M059J (cell line): ENCODE measurements at places on chromosomes 3 and 15. TPM values are rescaled to one million over a fixed set of nuclear protein-coding genes. Genes with fewer than 3 reads are reported as not detected.

GRCh38 chr3:134985864-134986715, 191.0 kb downstream of the EPHB1 start:
- DNase-seq: no peak

- peak; percentile 67 for DNase-seq
These were observed 30.1 kb upstream of the ADAMTS7 start for GRCh38 chr15:78841376-78841706.

- DNase-seq: no peak
These were observed 2.3 kb upstream of the CYP11A1 start for GRCh38 chr15:74369756-74370155.

GRCh38 chr3:36297195-36297594, 83.1 kb upstream of the STAC start:
- DNase-seq: peak; percentile 9

- no peak for DNase-seq
These were observed 3.7 kb downstream of the HRG start for GRCh38 chr3:186669378-186670084.

DNA sequence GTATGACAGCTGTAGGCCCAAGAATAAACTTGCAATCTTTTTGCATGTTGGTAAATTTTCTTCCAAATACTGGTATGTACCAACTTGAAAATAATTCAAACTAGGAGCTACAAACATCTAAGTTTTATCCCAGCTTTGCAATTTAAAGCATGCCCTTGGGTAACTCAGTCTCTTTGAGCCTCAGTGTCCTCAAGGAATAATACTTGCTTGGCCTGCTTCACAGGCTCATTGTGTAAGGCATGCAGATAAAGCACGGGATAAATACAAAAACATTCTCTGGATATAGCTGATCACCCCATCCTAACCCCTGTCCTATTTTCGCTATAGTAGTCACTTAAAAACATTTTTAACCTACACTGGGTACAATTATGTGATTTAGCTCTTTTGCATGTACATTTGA, 9.6 kb upstream of the TMEM44 start:
- no peak for DNase-seq

- peak; percentile 96 for DNase-seq
These were observed 224.8 kb upstream of the IL12A start for GRCh38 chr3:159763602-159764489.

DNA sequence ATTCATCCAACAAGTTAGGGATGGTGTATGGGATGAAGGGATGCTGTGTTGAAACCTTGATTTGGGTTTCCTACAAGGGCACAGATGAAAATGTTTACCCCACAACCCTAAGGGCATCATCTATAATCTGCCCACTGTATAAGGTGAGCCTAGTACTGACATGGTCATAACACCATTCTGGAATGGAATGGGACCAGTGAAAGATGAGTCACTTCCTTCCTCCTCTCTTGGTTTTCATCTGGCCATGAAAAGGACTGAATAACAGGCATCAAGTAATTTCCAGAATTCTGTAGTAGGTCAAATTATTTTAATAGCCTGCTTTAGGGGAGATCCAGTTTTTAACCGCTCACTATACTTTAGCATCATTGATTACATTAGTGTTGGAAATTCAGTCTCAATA, 538.6 kb downstream of the NR2F2 start:
- DNase-seq: peak; percentile 41

- DNase-seq: no peak
These were observed 106.7 kb downstream of the ADAMTS17 start for GRCh38 chr15:100235030-100235617.

DNA sequence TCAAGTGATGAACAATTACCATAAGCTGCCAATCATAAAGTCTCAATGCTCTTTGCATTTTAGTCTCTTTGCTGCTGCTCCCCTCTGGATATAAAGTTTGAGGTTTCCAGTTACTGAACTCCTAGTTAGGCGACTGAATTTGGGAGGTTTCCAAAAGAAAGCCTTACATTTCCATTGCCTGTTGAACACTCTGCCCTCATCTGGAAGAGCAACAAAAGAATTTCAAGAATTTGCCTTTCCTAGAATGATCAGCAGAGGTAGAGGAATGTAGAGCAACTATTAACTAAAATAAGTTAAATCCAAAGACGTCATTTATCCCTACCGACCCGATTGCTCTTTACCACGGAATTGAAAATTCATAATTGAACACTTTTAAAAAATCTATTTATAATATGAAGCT, 53.4 kb upstream of the PRICKLE2 start:
- DNase-seq: peak; percentile 22

DNA sequence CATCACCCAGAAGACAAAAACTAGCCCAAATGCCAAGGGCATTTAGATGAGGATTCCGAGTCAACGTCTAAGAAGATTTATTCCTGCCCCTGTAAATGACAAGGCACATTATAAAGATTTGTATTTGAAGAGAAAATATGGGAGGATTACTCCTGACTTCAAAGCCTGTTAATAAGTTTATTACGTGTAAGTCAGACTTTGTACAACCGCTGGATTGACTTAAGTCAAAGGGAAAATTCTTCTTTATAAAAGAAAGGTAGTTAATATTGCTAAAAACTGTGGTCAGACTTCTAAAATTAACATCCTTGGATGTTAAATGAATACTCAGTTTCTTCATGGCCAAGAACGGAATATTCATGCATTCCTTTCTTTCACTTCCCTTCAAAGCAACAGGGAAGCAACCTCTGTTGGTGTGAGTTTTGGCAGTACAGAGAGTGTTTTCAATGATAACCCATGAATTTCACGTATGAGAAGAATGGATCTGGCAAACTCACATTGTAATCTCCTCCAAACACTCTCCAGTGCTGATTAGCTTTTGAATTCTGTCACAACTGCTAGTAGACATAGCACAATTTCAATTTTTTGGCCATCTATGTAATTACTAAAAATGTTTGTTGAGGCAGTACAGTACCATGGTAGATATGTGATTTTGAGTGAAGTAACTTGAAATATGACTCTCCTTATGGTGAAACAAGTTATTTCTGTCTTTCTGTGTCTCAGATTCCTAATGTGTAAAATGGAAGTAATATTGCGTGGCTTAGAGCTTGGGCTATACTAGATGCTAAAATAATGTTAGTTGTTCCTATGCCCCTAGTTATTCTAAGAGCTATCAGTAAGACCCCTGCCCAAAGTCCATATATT, 62.0 kb downstream of the PLD1 start:
- DNase-seq: no peak

DNA sequence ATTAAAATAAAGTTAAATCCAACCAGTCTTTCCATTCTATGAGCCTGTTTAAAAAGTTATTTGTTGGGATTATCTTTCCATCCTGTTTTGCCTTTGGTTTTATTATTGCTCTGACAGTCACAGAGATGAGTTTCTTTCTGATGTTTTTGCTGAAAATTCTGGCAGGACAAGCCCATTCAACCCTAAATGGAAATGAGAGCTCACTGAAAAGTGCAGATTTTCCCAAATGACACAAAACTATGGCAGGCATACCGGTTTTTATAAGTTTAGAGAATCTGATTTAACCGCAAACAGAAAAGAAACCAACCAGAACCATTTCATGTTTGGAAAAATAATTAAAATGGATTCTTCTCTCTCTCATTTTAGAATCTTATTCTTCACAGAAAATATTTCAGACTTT, 238.1 kb upstream of the SGO1 start:
- DNase-seq: no peak

- no peak for DNase-seq
These were observed 13.1 kb downstream of the PLXNA1 start for GRCh38 chr3:126995926-126996512.

GRCh38 chr15:65951007-65951406, 81.7 kb downstream of the RAB11A start:
- no peak for DNase-seq

DNA sequence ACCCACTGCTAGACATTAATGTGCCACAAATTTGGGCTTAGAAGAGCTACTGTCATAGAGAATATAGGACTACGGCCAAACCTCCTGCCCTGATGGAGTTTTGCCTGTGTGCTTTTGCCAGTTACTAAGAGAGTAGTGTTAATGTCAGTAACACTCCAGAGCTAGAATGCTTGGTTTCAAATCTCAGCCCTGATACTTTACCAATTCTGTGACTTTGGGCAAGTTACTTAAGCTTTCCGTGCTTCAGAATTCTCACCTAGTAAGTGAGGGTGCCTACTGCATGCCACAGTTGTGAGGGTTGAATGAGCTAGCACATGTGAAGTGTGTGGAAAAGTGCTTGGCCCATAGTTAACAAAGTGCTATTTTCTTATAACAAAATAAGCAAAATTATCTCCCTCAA, 10.9 kb upstream of the ITGA11 start:
- no peak for DNase-seq

DNA sequence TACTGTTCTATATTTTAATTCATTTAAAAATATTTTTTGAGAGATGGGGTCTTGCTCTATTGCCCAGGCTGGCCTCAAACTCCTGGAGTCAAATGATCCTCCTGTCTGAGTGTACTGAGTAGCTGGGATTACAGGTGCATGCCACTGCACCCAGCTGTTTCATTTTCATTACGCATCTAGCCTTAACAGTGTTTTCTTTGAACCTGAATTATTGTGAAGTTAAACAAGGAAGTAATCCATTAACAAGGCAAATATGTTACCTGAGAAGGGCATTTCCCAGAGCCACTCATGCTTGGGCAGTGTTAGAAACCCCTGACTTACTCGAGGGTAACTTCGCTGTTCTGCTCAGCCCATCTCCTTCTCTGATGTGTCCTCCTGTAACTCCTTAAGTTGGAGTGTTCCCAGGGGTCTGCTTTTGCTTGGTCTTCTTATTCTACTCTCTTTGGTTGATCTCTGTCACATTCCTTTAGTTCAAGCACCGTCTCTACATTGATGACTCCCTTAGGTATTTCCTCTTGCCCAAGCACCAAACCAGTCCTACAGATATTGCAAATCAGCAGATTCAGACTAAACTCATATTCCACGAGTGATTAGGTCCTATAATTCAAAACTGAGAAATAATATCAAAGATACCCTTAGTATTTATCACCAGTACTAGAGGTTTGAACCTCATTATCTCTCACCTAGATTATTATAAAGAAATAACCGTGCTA, 107.9 kb downstream of the STAC start:
- no peak for DNase-seq

GRCh38 chr3:119239206-119239820, 1.4 kb downstream of the B4GALT4 start:
- DNase-seq: peak; percentile 29

DNA sequence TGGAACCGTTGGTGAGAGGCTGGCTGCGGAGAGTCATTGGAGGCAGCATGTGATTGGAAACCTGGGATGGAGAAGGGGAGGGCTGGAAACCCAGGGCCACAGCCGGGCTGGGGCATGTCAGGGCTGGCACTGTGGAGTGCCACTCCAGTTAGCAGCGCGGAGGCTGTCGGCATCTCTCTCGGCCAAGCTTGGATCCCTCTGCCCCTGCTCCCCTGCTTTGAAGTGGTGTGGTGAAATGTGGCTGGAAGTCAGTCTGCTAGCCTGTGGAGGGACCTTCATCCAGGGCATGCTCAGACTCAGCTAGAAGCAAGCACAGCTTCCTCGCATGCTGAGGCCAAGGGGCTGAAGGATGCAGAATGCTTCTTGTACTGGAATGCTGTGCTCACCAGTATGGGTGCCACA, 13.5 kb downstream of the SLCO3A1 start:
- peak; percentile 42 for DNase-seq

GRCh38 chr15:43896543-43896942, 69.7 kb downstream of the WDR76 start:
- no peak for DNase-seq

GRCh38 chr3:127819086-127819485, 3.2 kb downstream of the MGLL start:
- DNase-seq: no peak

DNA sequence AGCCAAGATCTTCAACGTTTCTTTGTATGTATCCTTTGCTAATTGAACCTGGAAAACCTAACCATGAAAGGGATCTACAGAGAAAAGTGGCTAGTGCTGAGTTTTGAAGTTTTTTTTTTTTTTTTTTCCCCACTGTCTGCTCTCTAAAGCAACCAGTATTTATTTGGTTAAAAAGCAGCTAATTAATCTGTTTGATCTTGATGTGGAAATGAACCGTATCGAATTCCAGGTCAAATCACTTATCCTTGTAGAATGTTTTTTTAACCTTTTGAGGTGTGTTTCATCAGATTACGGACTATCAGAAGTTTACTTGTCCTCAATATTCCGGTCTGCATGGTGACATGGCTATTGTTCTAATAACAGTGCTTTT, 117.2 kb downstream of the FNDC3B start:
- DNase-seq: no peak

GRCh38 chr3:59094446-59094845, 44.6 kb upstream of the CFAP20DC start:
- DNase-seq: no peak

- no peak for DNase-seq
These were observed 222.4 kb downstream of the OPA1 start for GRCh38 chr3:193815246-193816027.

DNA sequence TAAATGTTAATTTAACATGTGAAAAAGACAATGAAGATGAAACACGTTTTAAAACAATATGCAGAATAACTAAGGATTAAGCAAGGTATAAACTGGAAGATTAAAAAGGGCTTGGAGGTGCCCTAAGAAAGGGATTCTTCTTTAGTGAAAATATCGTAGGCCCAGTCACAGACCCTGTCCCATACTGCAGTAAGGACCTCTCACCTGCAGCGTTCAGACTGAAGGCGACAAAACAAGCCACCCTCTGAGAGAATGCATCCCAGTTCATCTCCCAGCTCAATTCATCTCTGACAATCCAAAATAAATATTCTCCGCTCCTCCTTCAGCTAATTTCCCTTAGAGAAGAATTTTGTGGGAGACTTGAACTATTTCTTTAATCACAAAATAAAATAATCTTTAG, 102.3 kb upstream of the ARL6 start:
- no peak for DNase-seq

DNA sequence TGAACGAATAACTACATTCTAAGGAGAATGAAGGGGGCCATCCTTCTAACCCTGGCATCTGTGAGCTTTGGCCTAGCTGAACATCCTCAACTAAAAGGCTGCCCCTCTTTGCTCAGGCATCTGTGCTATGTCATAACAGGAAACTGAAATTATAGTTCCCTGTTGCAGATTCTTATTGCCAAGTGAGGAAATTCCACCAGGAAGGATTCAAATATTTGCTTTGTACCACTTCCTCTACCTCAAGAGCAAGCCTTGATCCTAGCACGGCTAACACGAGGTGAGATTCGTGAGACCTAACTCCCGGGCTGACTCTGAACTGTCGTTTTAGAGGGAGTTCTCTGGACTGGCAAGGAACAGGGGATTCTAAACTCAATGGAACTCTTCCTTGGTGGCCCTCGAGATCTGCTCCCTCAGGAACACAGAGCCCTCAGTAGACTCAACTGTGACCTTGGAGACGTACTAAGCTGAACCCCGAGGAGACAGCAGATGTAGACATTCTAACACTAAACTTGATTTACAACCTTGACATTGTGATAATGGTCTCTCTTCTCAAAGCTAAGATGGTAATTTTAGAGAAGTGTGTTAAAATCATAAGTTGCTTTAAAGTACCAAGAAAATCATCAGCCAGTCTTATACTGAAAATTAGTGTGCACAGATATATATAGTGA, 4.2 kb downstream of the SPG21 start:
- DNase-seq: no peak

The OSBPL10 gene
- 7.1 and 13.9 TPM in 2 replicates for total RNA-seq

The NLGN1 gene
- 4.2 and 10.6 TPM in 2 replicates for total RNA-seq

The CYP1A1 gene
- total RNA-seq: 1.4 and 3.3 TPM in 2 replicates

The SEMA6D gene
- 1.3 and 2.0 TPM in 2 replicates for total RNA-seq

The SENP7 gene
- total RNA-seq: 7.8 and 8.6 TPM in 2 replicates

The CSPG4 gene
- total RNA-seq: 3.4 and 8.2 TPM in 2 replicates

The GNL3 gene
- total RNA-seq: 85.4 and 114 TPM in 2 replicates

The DNAJA4 gene
- 2.3 TPM in 1 of 2 replicates, not detected in the other for total RNA-seq

The HRH1 gene
- 13.9 and 21.8 TPM in 2 replicates for total RNA-seq

The MFGE8 gene
- 83.4 and 99.0 TPM in 2 replicates for total RNA-seq
